ENCODE measurements at places on chromosomes 13 and 19.

GRCh38 chr13:112702341-112702985 is 12.6 kb downstream of the ATP11A start:
- no peak for DNase-seq

DNA sequence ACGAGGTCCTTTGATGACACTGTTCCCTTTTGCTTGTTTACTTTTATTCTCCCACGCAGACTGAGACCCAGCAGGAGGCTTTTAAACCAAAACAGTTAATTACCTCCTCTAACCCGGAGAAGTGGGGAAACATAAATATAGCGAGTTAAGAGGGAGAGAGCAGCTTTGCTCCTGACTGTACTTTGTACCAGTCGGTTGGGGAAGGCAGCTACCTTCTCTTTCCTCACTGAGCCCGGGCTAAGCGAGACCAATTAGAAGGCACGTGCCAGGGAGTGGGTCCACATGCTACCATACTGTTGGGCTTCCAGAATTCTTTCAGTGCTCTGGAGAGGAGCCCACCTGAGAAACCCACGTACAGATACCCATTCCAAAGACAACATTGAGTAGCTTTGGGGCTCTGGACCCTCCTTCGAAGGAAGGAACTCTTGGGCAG is 124.2 kb downstream of the ZIC5 start:
- no peak for DNase-seq

DNA sequence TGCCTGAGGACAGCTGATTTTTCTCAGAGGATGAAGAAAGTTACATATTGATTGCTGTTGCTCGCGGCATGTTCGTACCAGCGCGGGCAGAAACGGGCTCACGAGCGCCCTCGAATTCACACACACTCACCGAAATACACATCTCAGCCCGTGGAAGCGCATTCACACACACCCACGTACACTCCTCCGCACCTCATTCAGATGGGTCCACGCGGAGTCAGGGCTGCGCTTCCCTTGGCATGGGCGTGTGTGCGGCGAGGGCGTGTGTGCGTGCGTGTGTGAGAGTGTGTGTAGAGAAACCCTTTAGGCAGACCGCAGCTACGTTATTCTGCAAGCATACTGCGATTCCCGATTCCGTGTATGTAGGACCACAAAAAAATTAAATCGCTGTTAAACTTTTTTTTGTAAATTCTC is 2.1 kb upstream of the PCDH17 start:
- no peak for DNase-seq

- no peak for DNase-seq
Observed at GRCh38 chr19:977058-977464, 7.1 kb upstream of the WDR18 start.

DNA sequence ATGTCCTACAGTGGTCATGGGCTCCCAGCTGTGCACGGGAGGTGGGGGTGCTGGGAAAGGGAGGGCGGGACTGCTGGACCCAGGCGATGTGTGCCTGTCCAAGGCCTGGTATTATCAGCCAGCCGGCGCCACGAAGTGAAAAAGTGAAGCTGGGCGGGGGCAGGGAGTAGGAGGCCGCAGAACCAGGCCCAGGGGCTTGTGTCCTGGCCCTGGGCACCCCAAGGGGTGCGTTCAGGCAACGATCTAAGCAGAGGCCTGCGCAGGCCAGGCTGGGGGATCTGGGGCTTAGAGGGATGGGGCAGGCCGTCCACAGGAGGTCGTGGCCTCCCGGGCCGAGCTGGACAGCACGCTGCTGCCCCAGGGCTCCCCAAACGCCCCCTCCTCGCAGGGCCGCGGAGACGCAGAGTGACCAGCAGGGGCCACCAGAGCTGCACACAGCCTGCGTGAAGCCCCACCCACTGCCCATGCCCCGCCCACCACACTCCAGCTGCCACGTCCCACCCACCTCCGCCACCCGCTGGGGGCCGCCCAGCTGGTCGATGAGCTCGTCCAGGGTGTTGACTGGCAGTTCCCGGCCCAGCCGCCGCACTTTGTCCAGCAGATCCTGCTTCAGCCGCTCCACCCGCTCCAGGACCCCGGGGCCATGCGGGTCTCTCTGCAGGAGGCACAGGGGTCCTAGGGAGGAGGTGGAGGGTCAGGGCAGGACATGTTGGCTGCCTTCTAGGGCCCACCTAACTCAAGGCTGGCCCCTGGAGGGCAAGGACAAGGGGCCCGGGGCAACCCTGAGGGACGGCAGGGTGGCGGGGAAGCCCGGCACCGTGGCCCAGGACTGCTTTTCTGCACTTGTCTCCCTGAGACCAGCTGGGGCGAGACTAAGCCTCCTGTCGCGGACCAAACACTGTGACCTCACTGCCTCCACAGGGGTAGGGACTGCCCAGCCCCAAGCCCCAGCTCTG is 9.5 kb downstream of the GPX4 start:
- DNase-seq = peak; percentile 81

DNA sequence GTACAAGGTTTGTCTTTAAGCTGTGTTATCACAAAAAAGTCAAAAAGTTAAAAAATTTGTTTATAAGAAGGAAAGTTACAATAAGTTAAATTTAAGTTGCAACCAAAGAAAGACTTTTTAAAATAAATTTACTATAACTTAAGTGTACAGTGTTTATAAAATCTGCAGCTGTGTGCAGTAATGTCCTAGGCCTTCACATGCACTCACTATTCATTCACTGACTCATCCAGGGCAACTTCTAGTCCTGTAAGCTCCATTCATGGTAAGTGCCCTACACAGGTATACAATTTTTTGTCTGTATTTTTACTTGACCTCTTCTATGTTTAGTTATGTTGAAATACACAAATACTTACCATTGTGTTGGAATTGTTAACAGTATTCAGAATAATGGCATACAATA is 667.9 kb upstream of the SLITRK5 start:
- DNase-seq = no peak

GRCh38 chr13:53463106-53463505 is 434.5 kb downstream of the OLFM4 start:
- no peak for DNase-seq

DNA sequence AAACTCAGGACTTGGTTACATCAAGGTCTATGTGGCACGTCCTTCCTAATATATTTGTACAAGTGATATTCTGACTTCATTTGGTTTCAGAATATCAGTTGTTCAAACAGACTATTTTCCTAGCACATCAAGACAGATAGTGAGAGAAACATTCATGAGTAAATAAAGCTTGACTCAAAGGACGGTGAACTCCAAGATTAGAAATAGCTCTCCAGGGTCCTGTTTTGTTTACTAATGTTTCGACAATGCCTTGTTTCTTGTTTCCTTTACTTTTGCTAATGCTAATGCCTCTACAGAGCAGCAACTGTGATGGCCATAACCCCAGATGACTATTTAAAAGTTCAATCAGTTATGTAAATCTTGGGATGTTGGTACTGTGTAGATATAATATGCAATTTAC is 313.9 kb downstream of the KLF12 start:
- no peak for DNase-seq

GRCh38 chr19:5692723-5693194 is 2.7 kb downstream of the RPL36 start:
- DNase-seq = no peak

DNA sequence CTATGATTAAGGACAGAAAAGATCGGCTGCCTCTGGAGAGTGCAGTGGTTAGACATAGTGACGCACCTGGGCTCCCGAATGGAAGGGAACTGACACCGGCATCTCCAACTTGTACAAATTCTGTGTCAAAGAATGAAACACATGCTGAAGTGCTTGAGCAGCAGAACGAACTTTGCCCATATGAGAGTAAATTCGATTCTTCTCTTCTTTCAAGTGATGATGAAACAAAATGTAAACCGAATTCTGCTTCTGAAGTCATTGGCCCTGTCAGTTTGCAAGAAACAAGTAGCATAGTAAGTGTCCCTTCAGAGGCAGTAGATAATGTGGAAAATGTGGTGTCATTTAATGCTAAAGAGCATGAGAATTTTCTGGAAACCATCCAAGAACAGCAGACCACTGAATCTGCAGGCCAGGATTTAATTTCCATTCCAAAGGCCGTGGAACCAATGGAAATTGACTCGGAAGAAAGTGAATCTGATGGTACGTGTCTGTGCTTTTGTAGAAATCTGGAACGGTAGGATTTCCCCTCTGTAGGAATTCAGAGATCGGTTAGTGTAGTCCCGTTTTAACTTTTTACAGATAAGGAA is 16.9 kb downstream of the ERCC5 start:
- no peak for DNase-seq

DNA sequence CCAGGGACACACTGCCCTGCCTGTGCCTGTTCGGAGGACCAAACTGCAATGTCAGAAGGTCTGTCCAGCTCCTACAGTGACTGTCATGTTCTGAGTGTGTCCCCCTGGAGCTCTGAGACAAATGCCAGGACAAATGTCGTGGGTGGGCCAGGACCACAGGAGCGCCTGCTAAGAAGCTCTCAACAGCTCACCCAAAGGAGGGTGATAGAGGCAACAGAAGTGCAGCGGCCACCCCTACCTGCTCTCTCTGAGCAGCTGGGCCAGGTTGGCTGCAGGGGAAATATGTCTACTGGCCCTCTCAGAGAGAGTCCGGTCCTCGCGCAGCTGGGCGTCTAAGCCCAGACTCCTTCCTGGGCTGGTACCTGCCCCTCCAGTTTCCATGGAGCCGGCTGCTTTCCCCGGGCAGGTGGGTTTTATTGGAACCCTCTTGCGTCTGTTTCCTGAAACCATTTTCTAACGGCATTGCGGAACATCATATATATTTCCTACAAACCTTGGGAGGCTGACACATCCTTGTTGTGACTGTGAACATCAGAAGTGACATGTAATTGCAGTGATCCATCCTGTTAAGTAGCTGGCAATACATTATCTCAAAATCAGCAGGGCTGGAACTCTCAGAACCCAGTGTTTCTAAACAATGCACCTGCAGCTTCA is 78.1 kb downstream of the CHST8 start:
- no peak for DNase-seq

DNA sequence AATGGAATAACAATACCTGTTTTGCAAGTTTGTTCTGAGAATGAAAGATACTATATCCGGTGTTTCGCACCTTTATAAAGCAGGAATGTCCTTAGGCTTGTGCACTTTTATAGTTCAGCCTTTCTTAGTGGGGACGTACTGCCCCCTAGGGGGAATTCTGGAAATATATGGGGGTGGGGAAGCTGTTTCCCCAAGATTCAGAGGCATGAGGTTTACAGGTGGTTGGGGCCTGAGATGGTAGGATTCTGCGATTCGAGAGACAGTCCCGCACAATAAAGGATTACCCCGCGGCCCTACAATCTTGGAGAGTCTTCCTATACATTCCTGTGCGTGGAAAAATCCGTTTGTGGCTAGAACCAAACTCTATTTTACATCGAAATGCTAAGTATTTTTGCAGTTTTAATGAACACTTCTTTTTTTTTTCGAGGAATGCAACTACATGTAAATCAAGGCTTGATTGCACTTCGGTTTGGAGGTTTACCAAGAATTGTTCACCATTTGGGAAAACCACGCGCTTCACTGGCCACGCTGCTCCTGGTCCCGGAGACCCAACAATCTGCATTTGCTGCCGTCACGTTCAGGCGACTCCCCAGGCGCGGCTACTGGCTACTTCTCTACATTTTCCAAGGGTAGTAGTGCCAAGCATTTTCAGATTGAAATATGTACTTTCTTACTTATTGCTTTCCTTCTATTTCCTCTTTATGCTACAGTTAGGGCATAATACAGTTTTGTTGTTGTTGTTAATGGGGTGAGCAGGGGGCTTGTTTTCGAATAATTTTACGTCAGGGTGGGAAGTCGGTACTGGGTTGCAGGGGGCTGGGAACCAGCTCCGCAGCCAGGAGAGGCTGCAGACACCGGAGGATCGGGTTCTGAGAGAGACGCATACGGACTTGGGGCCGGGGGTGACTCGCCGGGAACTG is 830 bp downstream of the NEK5 start:
- peak; percentile 39 for DNase-seq

DNA sequence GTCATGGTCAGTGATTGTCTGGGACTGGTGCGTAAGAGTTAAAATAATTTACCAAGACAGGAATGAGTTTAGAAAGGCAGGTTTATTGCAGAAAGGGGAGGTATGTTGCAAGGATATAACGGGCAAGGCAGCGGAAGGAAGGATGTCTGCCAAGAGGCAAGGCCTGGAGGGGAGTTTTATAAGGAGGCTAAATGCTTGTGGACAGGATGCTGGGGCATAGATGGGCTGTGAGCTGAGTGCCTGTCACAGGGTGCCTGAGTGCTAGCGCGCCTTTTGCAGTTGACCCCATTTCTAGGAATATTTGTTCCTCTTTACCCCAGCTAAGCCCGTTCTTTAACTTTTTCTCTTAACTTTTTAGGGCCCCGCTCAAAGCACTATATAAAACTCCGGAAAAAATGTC is 58.7 kb downstream of the TEX26 start:
- no peak for DNase-seq

GRCh38 chr13:63088226-63088625 is 1672.6 kb upstream of the PCDH20 start:
- no peak for DNase-seq

DNA sequence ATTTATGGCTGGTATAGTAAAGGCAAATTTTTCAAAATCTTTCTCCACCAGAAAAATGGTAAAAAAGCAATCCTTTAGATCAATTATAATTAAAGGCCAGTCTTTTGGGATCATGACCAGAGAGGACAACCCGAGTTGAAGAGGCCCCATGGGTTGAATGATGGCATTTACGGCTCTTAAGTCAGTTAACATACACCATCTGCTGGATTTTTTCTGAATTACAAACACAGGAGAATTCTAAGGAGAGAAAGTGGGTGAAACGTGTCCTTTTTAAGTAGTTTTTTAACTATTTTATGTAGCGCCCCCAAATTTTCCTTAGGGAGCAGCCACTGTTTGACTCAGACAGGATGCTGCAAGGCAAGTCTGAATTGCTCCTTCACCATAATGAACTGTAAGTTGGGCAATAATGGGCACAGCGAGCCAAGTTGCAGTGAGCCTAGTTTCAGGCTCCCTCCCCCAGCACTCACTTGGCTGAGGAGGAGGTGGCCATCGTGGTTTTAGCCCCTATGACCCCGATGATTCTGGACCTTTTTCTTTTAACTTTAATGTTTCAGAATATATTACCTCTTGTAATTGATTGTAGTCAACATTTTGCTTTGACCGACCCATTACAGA is 13.6 kb upstream of the ZNF611 start:
- no peak for DNase-seq

- no peak for DNase-seq
Observed at GRCh38 chr13:97004886-97005285, 10.6 kb upstream of the OXGR1 start.

DNA sequence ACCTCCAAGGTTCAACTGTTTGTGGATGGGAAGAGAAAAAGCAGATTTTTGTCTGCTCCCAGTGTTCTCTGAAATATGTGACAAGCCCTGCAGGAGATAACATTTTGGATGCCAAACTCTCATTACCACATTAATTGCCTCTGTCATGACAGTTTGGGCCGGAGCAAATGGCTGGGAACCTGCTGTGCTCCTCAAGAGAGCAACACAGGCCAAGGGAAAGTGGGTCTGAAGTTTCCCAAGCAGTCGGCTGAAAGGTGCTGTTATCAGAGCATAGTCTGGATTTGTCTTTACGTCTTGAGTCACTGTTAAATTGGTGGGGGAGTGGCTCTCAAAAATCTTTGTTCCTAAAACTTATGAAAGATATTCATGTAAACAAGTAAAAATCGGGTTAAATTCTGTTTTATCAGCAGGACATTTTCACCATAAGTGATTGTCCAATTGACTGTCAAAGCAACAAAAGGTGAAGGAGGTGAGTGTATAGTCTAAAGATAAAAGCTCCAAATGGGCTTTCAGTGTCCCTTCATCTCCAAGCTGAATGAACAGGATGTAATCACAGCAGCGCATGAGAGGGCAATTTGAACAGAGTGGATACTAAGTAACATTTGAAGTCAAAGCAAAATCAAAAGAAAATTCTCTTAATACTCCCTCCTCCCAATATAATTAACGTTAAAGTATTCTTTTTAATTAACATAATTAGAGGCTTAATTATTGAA is 844.8 kb downstream of the PCDH17 start:
- DNase-seq = no peak

GRCh38 chr19:34482380-34483250 is 1.1 kb downstream of the WTIP start:
- DNase-seq = no peak
